ENCODE measurements at places on chromosomes 7 and 10.

DNA sequence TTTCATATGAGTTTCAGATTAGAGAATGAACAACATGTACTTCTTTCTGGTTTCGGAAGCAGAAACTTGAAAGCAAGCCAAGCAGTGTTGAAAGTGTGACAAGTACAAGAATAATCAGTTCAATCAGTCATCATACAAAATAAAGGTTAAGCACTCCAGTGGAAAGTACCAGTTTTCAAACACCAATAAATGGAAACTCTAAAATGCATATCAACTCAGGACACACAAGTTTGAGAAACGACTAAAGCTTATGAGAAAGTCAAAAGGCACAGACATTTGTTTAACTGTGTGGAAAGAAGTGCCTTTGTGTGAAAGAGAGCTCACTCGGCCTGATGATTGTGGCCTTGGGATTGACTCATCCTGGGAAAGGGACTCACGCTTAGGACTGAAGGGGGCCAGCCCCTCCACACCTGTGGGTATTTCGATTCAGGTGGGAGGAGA is 60.6 kb upstream of the AKR1C1 start:
- DNase-seq: no peak

GRCh38 chr7:41847151-41847550 is 144.3 kb upstream of the INHBA start:
- DNase-seq: no peak

DNA sequence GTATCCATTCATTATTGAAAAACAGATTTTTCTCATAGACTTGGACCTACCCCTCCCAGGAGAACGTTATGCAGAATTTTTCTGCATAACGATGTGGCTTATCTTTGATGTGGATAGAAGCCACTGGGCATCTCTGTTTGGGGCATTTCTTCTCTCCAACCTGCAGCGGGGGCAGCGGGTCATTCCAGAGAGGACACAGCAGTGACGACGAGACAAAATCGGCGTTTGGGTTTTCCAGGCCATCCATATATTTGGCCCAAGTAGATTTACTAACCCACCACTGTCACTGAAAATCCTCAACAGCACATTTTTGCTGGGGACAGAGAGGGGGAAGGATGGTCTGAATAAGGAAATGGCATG is 299.3 kb upstream of the PITRM1 start:
- DNase-seq: no peak

GRCh38 chr7:111903797-111904196 is 302.4 kb downstream of the DOCK4 start:
- no peak for DNase-seq

DNA sequence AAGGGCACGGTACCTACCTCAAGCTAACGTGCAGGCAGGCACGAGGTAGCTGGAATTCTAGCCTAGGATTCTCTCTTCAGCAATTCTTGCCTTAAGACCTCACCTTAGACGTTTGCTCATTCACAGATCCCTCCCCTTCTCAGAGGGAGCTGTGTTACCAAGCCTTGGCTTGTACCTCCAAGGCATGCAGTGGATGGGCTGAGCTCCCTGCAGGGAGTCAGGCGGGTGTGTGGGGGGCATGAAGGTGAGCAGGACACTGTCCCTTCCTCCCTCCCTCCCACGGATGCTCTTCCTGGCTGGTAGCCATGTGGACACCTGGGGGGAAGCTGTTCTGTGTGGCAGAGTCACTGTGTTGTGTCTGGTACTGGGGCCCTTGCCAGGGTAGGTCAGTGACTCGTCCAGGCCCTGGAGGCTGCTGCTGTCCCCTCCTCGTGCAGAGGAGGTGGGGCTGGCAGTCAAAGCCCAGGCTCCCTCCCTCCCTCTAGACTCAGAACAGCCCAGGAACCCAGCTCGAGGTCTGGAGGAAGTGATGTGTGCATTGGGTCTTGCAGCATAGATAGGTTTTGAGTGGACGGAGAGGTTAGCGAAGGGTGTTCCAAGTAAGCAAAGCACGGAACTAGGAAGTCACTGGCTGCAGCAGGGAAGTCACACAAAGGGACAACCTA is 222.2 kb upstream of the SH2B2 start:
- no peak for DNase-seq

- DNase-seq: no peak
Observed at GRCh38 chr10:102185811-102186527, 33.8 kb downstream of the NOLC1 start.

DNA sequence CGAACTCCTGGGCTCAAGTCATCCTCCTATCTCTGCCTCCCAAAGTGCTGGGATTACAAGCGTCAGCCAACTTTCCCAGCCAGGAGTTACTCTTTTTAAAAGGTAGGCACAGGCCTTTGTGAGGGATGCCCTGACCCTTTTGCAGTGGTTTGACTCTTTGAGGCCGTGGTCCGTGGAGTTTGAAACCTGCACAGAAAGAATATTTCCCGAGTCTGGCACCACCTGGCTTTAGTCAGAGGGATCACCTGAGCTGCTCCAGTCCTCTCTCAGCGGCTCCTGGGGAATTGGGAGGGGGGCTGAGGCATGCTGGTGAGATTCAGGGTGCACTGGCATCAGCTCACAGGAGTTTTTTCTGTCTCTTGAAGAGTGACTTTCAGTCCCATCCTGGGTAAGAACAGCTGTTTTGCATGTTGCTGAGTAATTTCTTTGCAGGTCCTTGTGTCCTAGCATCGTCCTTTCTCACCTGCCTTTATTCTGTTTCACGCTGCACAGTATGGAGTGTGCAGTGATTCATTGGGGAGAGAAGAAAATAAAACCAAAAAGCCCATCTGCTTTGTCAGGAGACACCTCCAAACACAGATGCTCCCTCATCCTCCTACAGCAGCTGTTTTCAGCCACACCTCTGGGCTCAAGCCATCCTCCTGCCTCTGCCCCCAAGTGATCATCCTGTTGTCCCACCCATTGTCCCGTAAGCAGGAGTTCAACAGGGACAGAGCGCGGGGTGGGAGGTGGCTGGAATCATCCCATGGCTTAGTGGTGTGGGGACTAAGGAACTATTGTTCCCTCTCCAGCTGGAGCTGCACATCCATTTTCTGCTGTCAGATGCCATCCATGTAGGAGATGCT is 284.7 kb downstream of the CAMK1D start:
- no peak for DNase-seq

DNA sequence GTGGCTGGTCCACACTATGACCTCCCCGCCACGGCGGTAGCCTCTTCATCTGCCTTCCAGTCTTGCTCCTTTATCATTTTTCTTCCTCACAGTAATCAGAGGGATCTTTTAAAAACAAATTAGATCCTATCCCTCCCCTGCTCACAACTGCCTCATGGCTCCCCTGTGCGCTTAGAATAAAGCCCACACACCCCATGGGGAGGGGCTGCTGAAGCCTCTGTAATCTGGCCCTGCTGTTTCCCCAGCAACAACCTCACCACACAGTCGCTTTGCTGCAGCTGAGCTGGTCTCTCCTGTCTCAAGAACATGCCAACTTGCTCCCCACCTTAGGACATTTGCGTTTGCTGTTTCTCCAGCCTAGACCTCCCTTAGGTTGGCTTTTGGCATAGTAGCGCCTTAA is 41.0 kb downstream of the SP8 start:
- DNase-seq: no peak

DNA sequence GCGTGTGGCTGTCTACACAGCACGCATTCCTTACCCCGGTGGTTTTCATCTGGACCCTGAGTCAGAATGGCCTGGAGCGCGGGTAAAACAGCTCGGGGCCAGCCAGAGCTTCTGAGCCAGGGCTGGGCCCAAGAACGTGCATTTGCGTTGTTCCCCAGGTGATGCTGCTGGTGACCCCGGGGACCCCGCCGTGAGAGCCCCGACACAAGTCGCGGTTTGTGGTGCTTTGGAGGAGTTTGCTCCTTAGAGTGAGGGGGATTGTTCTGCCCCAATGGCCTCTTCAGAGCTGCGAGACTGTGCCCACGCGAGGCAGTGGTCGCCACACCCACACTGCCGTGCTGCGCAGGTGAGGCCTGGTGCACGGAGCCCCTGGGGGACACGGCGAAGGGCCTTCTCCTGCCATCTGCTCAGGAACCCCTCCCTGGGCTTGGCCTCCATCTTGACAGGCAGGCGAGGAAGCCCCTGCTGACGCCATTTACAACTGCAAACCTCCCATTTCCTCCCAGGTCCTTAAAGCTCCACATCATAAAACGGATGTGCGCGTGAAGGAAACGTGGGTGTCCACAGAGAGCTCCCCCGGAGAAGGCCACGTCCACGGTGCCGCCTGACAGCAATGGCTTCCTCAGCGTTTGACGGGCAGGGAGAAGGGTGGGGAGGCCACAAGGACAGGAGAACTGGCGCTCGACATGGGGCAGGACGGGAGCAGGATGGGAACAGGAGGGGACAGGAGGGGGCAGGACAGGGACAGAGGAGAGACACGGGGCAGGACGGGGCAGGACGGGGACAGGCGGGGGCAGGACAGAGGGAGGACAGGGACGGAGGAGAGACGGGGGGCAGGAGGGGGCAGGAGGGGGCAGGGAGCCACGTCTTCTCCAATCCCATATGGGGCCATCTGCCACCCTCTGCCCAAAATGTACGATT is 477.2 kb downstream of the DNAJB6 start:
- no peak for DNase-seq

DNA sequence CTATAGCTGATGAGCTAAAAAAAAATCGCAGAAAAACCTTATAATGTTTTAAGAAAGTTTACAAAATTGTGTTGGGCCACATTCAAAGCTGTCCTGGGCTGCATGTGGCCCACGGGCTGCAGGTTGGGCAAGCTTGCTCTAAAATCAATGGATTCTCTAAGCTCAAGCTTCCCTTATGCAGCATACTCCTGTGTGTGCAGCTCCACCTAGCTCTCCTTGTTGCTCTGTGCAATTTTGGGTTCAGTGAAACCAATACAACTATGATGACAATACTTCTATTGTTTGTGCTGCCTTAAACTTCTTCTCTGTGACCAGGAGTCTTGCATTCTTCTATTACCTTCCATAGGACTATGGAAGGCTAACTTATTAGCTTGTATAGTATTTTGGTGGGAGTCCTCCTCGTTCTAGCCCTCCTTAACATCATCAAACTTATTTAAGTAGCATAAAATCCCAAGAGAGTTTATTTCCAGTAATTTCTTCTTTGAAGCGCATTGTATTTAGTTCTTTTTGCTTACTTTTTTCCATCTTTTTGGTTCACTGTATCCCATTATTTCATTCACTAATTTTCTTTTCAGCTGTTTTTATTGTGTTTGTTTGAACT is 170.9 kb upstream of the SMIM30 start:
- DNase-seq: no peak

DNA sequence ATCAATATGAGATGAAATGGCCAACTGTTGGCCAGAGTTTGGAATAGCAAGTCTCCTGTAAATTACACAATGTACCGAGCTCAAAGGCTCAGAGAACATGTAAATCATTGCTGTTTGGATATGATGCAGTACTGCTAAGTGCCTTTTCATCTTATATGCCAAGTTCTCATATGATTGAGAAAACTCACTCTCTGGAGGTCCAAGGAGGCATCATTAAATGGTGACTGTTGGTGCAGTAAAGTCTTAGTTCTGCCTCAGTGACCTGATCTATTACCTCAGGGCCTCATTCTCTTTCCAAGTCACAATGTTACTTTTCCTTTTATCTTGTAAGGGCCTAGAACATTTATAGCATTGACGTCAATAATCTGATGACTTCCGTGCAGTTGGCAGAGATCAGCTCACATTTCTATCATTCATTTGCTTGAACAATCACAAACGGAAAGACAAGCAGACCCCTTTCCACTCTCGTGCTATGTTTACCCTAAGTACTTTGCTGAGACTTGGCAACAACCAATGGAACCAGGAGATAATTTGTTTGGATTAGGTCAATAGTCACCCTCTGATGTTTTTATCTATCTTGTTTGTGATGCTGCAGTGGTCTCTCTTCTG is 32.6 kb upstream of the PDK4 start:
- DNase-seq: no peak

DNA sequence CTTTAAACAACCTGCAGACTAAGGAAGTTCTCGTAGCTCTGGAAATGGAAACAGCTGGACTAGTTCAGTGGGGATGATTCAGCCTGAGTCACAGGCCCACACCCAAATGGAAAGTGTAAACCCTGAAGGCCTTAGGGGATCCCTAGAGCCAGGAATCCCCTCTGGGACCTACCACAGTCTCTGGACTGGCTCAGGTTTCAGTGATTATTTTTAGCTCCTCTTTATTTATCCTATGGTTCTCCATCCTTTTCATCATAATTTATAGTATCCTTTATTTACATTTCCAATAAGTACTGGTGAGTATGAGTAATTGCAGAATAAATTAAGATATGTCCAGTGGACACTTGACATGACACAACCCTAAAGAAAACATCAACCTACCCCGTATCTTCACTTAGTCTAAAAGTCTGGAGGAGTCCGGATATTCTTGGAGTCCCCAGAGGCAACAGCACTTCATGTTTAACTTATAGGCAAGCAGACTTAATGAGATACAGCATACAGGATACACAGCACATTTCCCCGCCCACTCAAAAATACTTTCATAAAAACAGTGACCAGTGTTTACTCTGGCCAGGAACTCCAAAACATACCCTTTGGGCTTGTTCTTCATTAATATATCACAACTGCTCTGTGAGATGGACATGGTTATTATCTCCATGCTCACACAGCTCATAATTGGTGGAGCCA is 28.4 kb upstream of the SEMA3E start:
- no peak for DNase-seq

DNA sequence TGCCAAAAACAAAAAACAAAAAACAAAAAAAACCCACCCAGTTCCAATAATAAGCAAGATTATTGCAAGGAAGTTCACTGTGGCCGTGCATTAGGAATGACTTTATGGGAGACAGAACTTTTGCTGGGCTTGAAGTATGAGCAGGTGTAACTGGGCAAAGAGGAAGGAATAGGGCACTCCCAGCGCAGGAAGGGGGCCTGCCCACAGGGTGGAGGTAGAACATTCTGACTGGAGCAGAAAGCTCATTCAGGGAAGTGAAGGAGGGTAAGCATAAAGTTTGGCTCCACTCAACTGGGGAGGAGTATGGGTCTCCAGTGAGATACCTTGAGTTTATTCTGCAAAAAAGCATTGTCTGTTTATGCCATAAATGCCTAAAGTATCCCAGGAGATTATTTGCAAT is 42.1 kb upstream of the WIPF3 start:
- DNase-seq: no peak

GRCh38 chr7:25959168-25959734 is 192.7 kb upstream of the NFE2L3 start:
- DNase-seq: no peak

GRCh38 chr10:29369419-29369818 is 80.5 kb downstream of the LYZL1 start:
- DNase-seq: no peak
